Stimulated activated CD8-positive, alpha-beta memory T cell treated with anti-CD3 and anti-CD28 coated beads, Interleukin-2, amount 100 ng/mL, for 1 hour (primary cell): ENCODE measurements at places on chromosomes 5 and 9.

GRCh38 chr9:124359426-124359825, 55.8 kb downstream of the PSMB7 start:
- DNase-seq, result no peak

DNA sequence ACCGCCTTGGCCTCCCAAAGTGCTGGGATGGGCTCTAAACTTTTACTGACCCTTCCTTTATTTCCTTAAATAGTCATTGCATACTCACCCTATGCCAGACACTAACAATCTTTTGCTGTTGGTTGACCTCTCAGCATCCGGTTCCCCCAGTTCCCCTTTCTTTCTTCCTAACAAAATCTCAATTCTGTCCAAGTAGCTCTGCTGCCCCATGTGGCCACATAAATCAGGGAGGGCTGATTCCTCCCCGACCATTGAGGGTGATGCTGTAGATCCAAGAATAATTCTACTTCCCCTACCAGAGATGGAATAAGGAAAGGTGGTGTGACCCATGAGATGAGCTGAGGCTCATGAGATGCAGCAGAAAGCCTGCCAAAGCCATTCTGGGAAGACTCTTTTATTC, 315.3 kb upstream of the MSX2 start:
- no peak for DNase-seq

- DNase-seq, result no peak
These were observed 124.2 kb upstream of the GAS1 start for GRCh38 chr9:87071473-87071872.

DNA sequence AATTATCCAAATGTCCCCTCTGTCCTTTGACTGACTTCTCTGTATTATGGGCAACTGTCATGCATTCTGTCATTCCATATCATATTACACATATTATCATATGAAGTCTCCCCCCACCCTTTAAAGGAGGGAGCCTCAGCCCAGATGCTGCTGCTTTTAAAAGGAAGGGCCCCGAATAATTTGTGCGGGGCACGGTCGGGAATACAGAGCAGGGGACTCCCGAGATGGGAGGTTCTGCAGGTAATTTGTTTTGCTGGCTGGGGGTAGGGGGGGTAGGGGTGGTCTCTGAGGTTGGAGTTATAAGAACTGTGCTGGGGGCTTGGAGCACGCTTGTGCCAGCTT, 10.1 kb upstream of the LHX2 start:
- DNase-seq, result no peak

GRCh38 chr5:160118349-160119141, 705 bp downstream of the PWWP2A start:
- peak; percentile 18 for DNase-seq

- no peak for DNase-seq
These were observed 303.7 kb downstream of the KCNN2 start for GRCh38 chr5:114665551-114665950.

DNA sequence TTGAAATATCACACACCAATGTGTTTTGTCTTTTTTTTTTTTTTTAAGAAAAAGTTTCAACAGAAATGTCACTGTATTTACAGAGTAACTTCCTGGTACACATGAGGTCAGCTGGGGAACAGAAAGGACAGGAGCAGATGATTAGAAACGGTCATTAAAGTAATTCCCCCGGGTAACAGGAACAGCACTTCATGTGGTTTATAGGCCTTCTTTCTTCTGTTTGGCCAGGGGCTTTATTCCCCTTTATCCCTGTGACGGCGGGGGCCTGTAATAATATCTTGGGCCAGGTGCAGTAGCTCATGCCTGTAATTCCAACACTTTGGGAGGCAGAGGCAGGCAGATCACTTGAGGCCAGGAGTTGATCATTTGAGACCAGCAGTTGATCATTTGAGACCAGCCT, 30.5 kb upstream of the MSH3 start:
- DNase-seq, result no peak

DNA sequence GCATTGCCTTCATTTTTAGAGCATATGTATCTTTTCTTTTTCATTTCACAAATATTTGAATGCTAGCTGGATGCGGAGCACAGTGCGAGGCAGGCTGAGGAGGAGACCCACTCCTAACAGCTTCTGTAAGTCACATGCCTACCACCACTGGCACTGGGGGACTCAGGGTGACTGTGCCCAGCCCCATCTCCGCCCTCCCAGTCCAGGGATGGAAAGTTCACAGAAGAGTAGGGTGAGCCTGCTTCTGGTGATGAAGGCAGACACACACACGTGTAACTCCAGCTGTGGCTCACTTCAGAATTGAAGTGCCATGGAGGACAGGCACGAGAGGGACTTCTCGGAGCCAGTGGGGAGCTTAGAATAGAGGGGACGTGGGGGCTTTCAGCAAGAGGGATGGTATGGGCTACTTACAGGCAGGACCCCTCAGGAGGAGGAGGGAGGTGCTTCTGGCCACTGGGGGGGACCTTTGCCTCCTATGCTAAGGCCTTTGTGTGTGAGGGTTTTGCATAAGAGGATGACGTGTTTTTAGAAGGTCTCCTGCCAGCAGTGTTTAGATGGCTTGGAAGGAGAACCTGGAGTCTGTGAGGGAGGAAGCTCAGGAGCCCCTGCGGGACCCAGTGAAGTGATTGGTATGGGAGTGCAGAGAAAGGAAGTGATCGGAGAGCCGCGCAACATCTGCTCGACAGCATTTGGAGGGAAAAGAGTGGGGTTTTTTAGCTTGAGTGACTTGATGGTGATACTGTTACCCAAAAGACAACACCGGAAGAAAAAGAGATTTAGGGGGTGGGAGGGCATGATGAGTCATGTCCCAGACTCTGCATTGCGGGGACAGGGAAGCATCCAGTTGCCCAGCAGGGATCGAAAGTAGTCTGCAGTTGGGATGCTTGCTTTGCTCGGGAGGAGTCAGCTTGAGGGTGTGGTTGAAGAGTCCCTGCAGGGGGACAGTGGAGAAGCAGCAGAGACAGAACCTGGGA, 163.5 kb upstream of the OTULINL start:
- DNase-seq, result no peak

DNA sequence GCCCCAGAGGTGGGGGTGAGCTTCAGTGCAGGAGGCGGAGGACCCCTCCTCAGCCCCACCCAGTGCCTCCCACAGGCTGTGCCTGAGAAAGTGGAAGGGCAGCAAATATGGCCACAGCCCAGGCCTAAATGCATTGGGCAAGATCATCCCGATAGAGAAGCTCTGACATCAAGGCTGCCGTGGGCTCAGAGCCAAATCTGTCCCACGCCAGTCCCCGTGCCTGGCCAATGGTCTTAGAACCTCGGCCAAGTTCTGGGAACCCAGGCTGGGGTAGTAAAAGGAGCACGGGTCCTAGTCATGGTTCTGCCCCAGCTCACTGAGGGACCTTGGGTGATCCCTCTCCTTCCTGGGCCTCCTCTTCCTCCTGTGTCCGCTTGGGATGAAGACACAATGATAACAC, 27.7 kb upstream of the TNIP1 start:
- no peak for DNase-seq

- DNase-seq, result no peak
These were observed 25.1 kb downstream of the RAPGEF1 start for GRCh38 chr9:131714821-131715220.

- no peak for DNase-seq
These were observed 525 bp upstream of the DAPK1 start for GRCh38 chr9:87497080-87497603.

DNA sequence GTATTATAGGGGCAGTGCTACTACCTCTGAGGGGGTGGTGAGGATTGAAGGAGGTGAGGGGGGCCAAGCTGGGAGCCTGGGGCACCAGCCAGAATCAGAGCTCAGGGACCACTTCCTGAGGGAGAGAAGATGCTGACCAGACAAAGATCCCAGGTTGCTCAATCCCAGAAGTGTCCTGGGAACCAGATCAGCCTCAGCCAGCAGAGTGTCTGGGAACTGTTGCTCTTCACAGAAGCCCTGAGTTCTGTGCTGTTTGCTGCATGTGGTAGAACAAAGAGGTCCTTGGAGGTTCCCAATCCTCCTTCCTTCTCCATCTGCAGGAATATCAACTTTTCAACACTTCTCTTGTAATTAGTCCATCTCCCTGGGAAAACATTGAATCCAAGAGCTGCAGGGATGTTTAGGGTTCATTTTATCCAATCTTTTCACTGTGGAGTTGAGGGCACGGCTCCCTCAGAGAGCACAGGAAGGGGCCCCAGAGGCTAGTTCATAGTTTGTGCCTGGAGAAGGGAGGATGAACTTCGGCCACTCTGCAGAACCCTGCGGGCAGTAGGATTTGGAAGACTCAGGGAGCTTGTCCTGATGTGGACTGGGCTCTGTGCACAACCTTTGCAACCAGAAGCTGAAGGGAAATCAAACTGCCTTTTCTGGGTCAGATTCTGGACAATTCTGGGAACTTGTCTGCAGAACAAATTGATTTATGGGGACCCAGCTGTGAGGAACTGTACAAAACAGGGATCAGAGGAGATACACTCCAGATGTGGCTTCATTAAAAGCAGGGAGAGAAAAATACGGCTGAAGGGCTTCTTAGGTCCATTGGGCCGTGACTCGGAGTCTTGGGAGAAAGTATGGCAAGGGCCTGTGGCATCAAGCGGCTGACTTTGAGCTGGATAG, 57.1 kb downstream of the GALNT12 start:
- DNase-seq, result no peak

GRCh38 chr9:120734607-120735410, 20.5 kb upstream of the MEGF9 start:
- no peak for DNase-seq
